ENCODE measurements at places on chromosomes 5 and 9.
A peak's percentile ranks its signal among the peaks of the same experiment; 100 is the strongest.

DNA sequence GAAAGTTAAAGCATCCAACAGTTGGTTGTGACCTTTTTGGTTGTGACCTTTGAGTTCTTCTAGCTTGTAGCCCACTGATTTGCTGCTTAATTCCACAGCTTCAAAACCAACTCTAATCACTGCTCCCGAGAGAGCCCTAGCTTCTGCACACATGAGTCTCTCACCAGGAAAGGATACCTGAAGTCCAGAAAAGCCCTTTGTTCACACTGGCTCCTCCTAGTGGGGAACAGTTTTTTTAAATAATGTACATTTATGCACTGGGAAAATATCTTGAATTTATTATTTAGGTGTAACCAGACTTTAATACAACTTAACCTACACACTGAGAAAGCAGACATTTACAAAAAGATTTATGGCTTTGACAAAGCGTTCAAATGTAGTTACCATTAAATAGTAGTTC, 120.2 kb upstream of the CCDC152 start:
- no peak for DNase-seq

GRCh38 chr5:142597546-142598337, 88.1 kb downstream of the FGF1 start:
- peak; percentile 77 for DNase-seq

DNA sequence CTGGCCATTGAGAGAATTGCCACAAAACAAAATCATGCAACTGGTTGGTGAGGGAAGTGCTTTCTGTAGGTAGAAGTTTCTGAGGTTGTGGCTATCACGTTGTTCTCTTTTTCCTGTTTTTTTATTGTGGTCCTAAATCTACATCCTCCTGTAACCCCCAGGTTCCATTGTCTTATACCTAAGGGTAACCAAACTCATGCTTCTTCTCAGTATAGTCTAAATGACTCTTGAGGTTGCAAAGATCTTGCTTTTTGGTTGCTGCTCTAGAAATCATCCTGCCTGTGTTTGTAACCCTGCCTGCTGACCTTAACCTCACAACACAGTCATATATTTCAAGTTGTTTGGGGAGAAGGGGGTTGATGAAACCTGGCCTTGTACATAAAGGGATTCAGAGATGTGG, 273.1 kb downstream of the CD180 start:
- no peak for DNase-seq

- no peak for DNase-seq
These were observed 216.4 kb downstream of the EPB41L4A start for GRCh38 chr5:112202694-112203093.

- no peak for DNase-seq
These were observed 164.8 kb upstream of the VCAN start for GRCh38 chr5:83306572-83307241.

DNA sequence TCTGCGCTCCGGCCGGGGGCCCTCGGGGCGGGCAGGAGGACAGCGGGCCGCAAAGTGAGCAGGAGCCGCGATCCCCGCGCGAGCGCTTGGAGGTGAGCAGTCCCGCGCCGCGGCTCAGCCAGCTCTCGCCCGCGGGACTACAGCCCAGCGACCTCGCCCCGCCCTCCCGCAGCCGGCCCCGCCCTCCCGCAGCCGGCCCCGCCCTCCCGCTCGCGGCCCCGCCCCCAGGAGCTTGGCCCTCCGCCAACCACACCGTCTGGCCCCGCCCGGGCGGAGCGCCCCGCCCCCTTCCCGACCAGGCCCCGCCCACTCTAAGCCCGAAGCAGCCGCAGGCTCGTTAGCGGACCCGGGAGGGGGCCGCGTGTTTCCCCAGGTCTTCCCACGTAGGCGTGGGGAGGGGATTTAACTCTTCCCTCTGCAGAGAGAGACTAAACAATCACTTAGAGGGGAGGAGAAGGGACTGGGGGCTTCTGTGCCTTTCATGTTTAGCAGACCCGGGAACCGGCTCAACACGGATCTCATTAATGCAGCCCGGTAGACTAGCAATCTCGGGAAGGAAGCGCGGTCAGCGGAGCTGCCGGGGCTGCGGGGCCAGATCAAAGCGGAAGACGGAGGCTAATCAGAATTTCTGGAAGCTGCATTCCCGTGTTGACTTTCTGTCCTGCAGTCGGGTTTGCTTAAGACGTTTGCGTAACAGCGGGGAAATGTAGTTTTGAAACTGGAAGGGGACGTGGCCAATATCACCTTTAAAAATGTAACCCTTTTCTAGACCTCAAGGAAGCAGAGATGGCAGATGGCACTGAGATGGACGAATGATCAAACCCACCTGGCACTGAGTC, at the start of gene MYO10:
MYO10 (minus strand) TSS at position 139 of the 839 bp plus-strand sequence. CDS start 480 bp downstream, outside the sequence.
- DNase-seq: peak; percentile 98

GRCh38 chr9:75027187-75028107, 646 bp downstream of the CARNMT1 start:
- DNase-seq: no peak

DNA sequence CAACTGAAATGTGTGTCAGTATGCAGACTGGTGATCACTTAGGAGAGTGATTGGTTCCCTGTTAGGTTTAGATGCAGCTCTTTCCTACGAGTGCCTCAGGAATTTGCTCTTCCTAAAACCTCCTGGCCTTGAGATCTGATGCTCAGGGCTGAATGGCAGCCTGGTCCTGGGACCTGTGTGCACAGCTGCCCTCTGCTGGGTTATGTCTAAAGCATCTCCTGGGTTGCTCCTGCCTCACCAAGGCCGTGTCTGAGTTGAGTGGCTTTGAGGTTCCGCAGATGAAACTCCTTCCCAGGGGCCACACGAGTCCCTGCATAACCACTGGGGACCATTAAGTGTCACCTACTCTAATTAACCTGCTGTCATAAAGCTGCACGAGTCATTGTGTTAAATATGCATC, 59.5 kb downstream of the MVB12B start:
- DNase-seq: no peak

GRCh38 chr5:7208938-7209337, 187.0 kb upstream of the ADCY2 start:
- no peak for DNase-seq

DNA sequence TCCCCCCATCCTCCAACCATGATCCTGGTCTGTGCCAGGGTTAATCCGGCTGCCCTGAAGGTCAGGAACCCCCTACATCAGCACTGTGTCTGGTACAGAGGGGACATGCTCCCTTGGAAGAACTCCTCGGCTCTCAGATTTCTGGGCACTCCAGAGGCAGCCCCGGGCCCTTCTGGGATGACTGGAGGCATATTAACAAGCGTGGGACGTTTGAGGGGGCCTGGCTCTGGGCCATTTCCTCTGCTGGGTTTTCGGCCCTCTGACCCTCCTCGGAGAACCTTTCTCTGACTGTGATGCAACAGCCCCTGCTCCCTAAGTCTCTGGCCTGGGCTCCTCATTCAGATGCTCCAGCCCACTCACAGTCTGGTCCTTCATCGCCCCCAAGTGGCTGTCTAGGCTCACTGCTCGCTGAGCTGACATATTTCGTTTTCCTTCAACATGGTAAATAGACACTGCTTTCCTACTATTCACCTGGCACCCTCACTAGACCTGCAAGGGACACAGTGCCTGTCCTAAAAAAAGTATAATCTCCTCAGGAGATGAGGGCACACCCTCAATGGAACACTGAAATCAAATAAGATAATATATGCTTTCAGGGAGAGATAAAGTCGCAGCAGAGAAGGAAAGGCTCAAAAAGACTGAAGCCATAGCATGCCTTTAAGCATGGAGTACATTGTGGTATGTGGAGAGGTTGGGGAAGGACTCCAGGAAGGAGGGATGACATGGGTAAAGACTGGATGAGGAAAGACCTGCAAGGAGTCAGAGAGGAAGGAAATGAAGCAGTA, 404.7 kb upstream of the TRPC7 start:
- DNase-seq: peak; percentile 94

GRCh38 chr5:7548596-7548995, 152.7 kb downstream of the ADCY2 start:
- no peak for DNase-seq

DNA sequence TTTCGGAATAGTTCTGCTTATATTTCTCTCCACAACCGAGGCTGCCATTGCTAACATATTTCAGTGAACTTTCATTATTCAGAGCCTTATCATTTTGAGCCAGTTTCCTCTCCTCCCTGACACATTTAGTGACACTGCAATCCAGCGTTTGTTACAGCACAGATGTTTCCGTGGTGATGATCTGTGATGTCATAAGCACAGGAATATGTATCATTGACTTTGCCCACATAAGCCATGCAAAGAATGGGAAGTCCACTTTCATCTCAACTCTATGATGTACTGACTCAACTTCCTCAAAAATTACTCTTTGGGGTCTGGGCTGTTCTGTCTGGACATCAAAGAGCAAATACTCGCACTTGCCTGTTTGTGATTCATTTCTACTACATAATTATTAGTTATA, 291.8 kb downstream of the EBF1 start:
- no peak for DNase-seq

GRCh38 chr5:151295138-151295537, 8.4 kb downstream of the SLC36A3 start:
- no peak for DNase-seq

DNA sequence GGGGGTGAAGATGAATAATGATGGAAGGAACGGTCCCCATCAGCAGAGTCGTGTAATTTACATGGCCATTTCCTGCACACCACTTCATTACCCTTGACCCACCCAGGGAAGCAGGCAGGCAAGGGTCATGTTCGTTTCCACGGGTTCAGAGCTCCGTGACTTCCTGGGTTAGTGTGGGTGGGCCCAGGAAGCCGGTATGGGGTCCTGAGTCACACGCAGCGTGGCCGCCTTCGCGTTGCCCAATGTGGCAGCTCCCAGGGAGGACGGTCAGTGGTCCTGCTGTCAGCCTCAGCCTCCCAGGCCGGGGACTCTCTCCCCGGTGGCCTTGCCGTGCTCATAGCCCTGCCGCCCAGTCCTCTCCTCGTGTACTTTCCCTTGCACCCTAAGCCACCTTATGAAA, 5.1 kb upstream of the TERT start:
- peak; percentile 31 for DNase-seq

GRCh38 chr5:114223866-114224265, 138.0 kb upstream of the KCNN2 start:
- DNase-seq: peak; percentile 52

- DNase-seq: no peak
These were observed 38.9 kb upstream of the FAM174A start for GRCh38 chr5:100496296-100496695.

DNA sequence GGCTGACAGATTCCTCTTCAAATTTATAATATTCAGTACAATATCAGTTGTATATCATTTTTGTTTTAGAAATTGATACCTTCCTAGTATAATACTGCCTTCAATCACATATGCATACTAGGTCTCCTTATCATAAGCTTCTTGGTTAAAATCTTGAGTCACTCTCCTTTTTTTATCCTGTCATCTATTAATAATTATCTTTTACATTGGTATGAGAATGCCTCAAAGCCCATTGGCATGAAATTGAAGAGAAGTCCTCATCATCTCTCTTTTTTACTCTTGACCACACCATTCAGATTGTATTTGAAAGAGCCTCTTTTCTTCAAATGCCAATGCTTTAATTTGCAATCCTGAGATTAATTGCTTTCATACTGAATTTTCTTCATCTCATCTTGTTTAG, 810.3 kb downstream of the BRINP1 start:
- no peak for DNase-seq

- DNase-seq: peak; percentile 44
These were observed 9.4 kb downstream of the FLT4 start for GRCh38 chr5:180639741-180640610.

GRCh38 chr5:140032296-140032695, 10.8 kb downstream of the NRG2 start:
- DNase-seq: no peak

DNA sequence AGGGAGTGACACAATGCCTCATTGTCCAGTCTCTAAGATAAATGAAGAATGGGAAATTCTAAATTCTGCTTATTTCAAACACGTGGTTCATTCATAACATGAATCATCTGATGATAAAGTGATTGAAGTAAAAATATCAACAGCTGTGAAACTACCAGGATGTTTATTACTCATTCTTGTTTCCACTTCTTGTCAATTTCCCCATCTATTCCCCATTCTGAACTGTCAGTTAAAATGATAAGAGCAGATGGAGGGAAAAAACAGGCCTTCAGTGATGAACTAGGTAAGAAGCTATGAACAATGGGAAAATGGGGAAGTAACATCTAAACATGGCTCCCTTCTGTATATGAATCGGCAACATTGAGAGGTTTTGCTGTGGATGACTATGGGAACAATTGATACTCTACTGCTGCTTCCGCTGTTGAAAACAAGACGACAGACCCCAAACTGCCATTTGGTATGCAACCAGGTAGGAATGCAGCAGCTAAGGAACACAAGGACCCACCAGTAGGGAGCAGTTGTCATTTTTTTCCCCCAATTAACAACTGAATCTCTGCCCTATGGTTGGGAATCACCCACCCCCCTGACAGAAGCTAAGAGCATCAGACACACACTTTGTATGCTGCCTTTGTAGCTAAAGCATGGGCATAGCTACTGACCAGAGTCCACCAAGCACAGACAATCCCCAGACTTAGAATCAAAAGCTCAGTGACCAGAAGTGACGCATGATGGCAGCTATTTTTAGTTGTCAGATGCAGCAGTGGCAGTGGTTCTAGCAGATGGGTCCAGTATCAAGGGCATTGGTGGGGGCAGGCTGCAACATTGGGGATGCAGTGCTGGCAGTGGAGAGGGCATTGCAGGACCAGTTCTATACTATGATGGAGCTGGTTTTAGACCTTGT, 52.9 kb upstream of the ZNF366 start:
- peak; percentile 58 for DNase-seq

DNA sequence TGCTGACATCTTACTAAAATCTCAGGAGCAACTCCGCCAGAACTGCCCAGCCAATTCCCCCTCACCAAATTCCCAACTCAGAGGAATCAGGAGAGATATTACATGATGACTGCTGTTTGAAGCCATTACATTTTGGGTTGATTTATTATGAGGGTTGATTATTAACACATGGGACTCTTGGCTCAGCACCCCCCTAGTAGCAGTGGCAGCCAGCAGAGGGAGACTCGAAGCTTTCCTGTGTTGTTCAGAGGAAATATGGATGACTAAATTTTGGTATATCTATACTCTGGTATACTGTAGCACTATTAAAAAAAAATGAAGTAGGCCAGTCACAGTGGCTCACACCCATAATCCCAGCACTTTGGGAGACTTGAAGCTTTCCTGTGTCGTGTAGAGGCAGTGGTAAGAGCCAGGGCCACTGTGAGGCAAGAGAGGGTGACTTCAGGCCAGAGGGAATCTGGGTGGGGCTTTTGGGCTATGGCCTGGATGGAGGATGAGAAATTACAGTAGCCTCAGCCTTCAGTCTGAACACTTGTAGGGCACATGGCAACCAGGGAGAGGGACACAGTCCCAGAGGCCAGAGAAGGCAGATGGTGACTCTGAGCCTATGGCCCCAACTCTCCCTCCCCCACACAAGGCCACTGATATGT, 111.4 kb downstream of the LHX2 start:
- no peak for DNase-seq

- no peak for DNase-seq
These were observed 402.5 kb downstream of the NFIB start for GRCh38 chr9:13911473-13911872.

Data from endodermal cell (in vitro differentiated cells).